Glomerular endothelial cell (primary cell): ENCODE measurements at places on chromosomes 4 and X.

DNA sequence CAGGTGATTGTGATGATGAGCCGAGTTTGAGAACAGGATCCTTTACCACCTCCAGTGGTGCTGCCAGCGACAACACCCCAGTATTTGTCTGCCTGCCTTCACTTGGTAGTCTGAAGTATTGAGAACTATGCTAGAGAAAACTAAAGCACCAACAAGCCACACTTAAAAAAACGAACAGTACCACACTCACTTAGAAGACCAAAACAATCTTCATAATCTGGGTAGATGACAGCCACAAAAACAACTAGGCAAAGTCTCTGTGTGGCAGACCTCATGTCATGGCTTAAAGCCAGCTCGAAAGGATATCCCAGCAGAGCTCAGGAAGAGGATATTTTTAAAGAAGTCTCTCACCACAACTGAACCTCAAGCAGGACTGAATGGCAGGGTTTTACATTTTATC, 236.0 kb downstream of the GPC3 start:
- DNase-seq, result no peak

GRCh38 chr4:11423465-11423864, 5.2 kb downstream of the HS3ST1 start:
- no peak for DNase-seq

DNA sequence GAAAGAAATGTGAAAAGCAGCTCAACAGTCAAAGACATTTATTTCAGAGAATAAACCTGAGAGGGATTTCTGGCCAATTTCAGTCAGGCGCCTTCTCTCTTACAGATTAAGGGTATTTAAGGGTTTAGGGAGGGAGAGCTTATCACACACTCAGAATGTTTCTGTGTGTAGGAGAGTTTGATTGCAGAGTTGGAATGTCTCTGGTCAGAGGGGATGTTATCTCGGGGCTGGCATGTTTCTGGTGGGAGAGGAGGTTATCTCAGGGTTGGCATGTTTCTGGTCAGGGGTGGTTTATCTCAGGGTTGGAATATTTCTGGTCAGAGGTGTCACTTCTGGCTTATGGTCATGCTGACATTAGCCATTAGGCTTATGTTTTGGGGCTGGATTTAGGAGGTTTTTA, 1920.5 kb upstream of the PCDH7 start:
- no peak for DNase-seq

- no peak for DNase-seq
Measured at GRCh38 chr4:56744030-56744429, 62.9 kb upstream of the HOPX start.

DNA sequence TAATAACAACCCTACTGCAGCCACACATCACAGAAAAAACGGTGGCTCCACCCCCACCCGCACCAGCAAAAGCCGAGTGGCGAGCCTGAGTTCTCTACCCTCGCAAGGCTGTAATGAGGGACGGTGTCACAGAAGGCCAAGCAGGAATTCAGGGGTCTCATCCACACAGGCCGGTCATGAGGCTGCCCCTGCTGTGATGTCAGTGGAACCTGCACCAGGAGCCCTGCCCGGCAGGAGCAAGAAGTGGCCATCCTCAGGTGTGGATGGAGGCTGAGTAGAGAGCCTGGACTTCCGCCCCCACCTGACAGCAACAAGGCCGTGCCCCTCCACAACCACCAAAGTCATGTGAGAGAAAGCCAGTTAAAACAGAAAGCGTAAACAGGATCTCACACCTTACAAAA, 20.6 kb downstream of the LYAR start:
- no peak for DNase-seq

GRCh38 chrX:4622486-4623167, 909.2 kb upstream of the PRKX start:
- no peak for DNase-seq

- no peak for DNase-seq
Measured at GRCh38 chr4:121041307-121042090, 30.8 kb downstream of the NDNF start.

DNA sequence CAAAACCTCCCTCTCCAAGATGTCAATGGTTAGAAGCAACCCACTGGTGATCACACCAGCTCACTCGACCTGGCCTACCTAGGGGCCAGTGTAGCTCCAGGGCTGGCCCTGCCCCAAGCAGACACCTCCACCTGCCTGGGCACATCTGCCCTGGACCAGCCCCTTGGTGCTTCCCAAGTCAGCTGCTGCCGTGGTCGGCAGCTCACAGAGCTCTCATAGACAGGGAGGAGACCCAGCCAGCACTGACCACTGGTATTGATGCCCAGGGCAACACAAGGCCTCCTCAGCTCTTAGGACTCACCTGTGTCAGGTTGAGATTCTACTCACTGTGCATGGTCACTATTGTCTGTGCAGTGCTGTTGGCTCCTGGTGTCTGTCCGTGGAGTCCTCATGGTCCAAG, 51.7 kb downstream of the SEPSECS start:
- no peak for DNase-seq

GRCh38 chr4:139420652-139421051, 33.3 kb upstream of the RAB33B start:
- no peak for DNase-seq

DNA sequence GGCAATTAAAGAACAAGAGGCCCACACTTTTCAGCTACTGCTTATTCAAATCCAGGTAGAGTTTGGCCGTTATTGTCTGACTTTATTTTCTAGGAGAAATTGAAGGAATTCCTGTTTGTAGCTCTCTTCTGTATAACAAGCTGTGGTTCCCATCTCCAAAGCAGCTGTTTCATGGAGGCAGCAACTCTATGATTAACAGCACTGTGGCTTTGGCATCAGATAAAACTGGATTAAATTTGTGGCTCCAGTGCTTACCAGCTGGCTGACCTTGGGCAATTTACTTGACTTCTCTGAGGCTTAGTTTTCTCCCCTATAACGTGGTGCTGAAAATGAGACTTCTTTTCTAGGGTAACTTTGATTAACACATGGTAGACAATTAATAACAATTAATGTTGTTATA, 28.1 kb downstream of the SLC30A9 start:
- no peak for DNase-seq

GRCh38 chrX:98379134-98379533, 1495.4 kb downstream of the RPA4 start:
- no peak for DNase-seq

DNA sequence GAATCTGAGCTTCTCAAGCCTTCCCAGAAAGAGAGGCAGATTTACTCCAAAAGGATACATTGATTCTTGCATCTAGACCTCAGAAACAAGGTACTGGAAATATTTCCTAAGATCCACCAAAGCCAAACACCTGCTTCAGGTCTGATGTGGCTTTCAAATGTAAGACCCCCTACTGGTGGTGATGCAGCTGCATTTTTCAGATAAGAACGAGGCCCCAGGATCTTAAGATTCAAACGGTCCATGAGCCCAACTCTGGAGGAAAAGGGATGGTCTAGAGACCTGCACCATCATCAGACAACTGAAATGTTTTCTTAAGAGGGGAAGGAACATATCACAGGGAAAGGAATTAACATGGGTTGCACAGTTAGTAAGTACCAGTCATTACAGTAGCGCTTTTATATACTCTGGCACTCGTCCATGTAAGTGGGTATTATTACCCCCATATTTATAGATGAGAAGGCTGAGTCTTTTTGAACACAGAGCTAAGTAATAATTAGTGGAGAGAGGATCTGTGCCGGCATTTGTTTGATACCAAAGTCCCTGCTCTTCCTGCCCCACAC, 73.7 kb downstream of the LEF1 start:
- no peak for DNase-seq

DNA sequence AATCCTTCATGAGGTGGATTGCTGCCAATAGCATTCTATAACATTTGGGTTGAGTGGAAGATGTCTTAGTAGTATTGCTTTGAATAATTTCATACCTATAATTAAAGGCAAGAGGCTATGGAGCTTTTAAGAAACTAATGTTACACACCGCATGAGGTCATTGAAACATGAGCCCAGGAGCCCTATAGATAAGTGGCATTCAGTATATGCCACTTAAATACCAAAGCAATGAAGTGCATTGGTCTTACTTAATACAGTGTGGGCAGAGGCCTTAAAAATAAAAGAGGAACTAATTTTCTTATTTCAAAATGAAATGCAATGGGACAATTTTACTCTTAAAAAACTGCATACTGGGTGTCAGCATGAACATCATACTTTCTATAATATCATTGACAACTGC, 47.5 kb downstream of the SPATA18 start:
- DNase-seq, result no peak

DNA sequence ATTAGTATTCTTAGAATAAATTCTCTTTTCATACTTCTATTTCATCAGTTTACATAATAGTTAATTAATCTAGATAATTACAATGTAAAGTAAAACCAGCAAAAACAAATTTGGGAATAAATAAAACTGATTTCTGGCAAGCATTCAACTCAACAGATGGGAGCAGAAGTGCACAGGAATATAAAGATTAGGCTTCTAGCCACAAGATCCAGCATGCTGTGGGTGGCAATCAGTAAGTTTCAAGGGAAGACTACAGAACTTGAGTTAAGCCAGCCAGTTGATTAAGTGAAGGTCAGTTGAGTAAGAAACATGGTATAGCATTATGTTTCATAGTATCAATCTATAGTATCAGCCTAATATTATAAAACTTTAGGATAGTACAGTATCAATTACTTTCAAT, 324.2 kb upstream of the AADAT start:
- DNase-seq, result no peak

- no peak for DNase-seq
Measured at GRCh38 chr4:7351014-7351413, 83.7 kb downstream of the PSAPL1 start.
